ENCODE measurements at places on chromosomes 16 and 17.

DNA sequence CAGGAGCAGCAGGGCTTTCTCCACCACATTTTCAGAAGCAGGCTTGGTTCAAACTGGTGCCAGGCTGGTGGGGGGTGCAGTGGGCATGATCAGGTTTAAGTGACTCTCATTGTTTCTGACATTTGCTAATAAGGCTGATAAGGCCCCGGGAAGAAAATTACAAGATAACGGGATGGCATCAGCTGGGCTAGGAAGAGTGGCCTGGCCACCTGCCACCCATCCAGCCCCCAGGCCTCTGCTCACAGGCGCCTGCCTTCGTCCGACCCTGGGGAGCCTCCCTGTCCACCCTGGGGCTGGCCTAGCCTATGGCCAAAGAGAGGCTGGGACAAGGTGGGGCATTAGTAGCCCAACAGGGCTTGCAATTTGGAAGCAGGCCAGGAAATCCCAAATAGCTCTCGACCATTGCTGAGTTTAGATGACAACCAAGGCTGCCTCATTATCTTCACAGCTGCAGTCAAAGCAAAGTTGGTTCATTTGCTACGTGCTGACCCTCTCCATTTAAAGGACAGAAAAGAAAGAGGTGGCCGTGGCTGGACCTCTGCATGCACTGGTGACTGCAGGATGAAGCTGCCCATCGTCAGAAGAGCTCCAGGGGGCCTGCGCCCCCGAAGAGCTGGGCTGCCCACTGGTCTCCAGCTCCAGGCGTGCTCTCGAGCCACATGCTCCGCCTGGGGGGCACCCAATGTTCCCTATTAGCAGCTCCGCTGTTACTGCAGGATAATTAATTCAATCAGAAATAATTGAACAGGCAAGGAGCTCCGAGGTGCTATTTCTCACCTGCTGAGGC is 44.9 kb downstream of the PEMT start:
- DNase-seq, result no peak

GRCh38 chr17:27091043-27091497 is 202.8 kb upstream of the WSB1 start:
- no peak for DNase-seq

DNA sequence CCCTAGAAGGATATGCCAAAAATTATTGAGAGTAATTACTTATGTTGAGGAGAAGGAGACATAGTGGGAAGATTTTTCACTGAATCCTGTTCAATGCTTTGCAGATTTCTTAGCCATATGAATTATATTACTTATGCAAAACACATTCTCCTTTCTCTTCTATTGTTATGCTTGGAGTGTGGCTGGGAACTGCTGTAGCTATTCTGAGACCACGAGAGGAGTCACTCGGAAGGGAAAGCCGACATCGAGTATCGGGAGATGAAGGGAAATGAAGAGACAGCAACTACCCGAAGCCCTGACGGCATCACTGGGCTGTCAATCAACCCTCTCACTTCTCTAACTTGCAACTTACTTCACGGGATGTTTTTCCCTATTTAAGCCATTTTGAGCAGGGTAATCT is 39.6 kb downstream of the STX8 start:
- DNase-seq, result peak; percentile 54

DNA sequence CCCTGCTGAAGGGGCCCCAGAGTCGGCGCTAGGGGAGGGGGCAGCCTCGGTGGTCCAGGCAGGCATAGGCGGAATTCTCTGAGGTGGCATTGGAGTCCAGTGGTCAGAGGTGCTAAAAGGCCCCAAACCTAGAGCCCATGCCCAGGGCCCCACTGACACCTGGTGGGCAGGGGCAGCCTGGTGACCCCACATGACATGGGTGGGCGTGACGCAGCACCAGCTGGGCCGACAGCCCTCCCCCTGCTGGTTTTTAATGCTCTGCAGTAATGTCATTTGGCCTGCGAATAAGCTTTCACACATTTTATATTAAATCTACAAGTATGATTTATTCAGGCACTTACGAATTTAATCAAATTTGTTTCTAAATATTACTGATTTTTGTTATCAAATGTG is 2.1 kb upstream of the RNPS1 start:
- no peak for DNase-seq

GRCh38 chr16:75203096-75203495 is 3.9 kb downstream of the CTRB2 start:
- no peak for DNase-seq

Measured in fibroblast of skin of scalp (primary cell).